Activated naive CD8-positive, alpha-beta T cell treated with anti-CD3 and anti-CD28 coated beads for 36 hours (primary cell): ENCODE measurements at places on chromosomes 5 and 9. TPM values are rescaled to one million over a fixed set of nuclear protein-coding genes. Genes with fewer than 3 reads are reported as not detected.

ZNF879 gene
- 2.2 TPM for total RNA-seq

HSD17B3 gene
- total RNA-seq, result not detected

ZBED3 gene
- total RNA-seq, result 8.0 TPM

CCDC192 gene
- not detected for total RNA-seq

PCDHB4 gene
- total RNA-seq, result not detected

C9orf43 gene
- total RNA-seq, result 1.0 TPM

SV2C gene
- not detected for total RNA-seq

RNF145 gene
- 88.5 TPM for total RNA-seq

FIBCD1 gene
- not detected for total RNA-seq

ACTBL2 gene
- total RNA-seq, result not detected

PCDHGB2 gene
- total RNA-seq, result not detected

DNA sequence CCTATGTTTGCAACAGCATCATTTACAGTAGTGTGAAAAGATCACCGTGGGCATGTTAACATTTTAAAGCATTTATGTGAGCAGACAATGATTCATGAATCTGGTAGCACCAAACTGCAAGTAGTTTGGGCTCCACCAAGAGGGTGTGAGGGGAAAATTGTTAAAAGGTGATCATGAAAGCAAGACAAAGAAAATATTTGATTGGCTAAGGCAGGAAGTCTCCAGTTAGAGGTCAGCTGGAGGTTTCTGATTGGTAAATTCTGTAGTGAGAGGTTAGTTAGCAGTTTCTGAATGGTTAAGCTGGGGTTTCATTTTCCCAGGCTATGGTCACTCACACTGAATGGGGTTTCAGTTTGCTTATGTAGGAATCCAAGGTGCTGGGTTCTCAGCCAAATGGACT lies 13.5 kb upstream of the DRD1 start:
- peaks cover 12% of the 10 kb centered on the region for H3K4me1 ChIP-seq
- H3K27ac ChIP-seq, result no peak overlapping the region
- no peak for DNase-seq
- no peaks in the 10 kb centered on the region for H3K36me3 ChIP-seq
- H3K4me3 ChIP-seq, result no peak overlapping the region

DNA sequence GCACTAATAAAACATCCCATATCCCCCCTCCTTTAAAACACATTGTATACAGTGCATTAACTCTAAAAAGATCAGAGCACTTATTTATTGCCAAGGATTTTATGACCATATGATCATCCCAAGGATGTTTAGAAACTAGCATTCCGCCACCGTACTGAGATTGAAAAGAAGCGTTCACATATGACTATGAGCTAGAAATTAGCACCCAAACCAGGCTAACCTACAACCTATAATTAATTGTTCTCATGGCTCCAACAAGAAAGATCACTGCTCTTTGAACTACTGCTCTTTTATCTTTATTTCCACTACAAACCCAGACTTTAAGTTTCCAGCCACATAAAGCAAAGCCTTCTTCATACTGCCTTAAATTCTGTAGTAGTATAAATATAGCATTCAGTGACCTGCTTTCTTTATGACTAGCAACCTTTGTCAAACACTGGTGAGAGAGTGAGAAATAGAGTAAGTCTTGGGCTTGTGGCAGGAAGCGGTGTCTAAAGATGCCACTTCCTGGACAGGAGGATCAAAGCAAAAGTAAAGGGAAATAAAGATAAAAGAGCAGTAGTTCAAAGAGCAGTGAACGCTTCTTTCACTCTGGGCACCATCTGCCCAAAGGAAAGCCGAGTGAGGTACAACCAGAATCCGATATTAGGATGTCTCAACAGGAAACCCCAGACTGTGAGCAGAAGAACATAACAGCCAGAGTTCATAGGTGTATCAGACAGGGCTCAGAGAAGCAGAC lies 151.1 kb upstream of the ERCC6L2 start:
- DNase-seq, result peak; percentile 76
- peaks cover 25% of the 10 kb centered on the region for H3K36me3 ChIP-seq
- peak overlapping the region; percentile 4 for H3K4me3 ChIP-seq
- peaks cover 35% of the 10 kb centered on the region for H3K4me1 ChIP-seq
- peak overlapping the region; percentile 91 for H3K27ac ChIP-seq

DNA sequence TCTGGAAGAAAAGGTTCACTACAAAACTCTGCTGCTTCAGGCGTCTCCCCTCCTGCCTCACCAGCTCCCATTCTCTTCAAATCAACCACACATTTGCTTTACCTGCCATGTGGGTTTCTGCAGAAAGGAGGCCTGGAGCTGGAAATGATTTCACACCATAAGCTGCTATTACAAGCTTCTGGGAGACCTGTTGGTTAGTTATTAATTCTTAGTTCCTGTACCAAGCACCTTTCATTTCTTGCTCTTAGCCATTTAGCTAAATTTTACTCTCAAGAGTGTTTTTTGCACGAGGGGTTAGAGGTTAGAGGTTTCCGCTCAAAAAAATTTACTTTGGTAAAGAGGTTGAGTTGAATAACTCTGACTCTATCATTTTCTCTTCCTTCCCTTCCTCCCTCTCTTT lies 70.3 kb downstream of the MAP1B start:
- no peaks in the 10 kb centered on the region for H3K36me3 ChIP-seq
- H3K4me1 ChIP-seq, result no peaks in the 10 kb centered on the region
- no peak overlapping the region for H3K4me3 ChIP-seq
- peaks cover 47% of the 10 kb centered on the region for H3K27me3 ChIP-seq
- H3K27ac ChIP-seq, result no peak overlapping the region

- H3K36me3 ChIP-seq, result no peaks in the 10 kb centered on the region
- H3K4me1 ChIP-seq, result no peaks in the 10 kb centered on the region
- H3K4me3 ChIP-seq, result no peak overlapping the region
- peaks cover 20% of the 10 kb centered on the region for H3K27me3 ChIP-seq
Observed at GRCh38 chr5:36507332-36507952, 99.0 kb upstream of the SLC1A3 start.

DNA sequence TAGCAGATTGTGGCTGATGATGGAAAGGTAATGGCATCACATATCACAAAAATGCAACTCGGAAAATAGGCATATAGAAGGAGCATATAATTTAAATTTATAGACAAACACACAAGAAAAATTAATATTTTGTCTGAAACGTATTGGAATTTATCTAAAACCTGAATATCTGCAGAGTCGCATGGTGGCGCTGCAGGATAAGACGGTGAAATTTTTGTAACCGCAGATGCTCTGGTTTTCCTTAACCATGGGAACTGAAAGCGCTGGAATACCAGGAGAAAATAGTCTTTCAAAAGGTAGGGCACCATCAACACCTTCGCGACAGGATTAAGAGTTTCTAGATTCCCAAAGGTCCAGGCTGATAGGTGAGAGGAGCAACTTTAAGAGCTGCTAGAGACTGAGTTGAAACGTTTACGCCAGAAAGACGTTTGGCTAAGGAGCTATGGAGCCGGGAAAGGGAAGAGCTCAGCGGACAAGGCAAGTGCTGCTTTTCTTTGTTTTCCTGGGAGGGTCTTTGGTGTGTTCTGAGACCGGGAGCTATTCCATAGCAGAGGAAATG lies 11.0 kb upstream of the PCDHB15 start:
- H3K27ac ChIP-seq, result no peak overlapping the region
- no peaks in the 10 kb centered on the region for H3K4me1 ChIP-seq
- peaks cover 43% of the 10 kb centered on the region for H3K27me3 ChIP-seq
- no peak for DNase-seq

- peaks cover 4% of the 10 kb centered on the region for H3K36me3 ChIP-seq
- H3K4me1 ChIP-seq, result peaks cover 9% of the 10 kb centered on the region
- peak overlapping the region; percentile 10 for H3K27ac ChIP-seq
- H3K4me3 ChIP-seq, result no peak overlapping the region
- no peaks in the 10 kb centered on the region for H3K27me3 ChIP-seq
Observed at GRCh38 chr5:76732405-76733048, 16.6 kb downstream of the F2R start.

DNA sequence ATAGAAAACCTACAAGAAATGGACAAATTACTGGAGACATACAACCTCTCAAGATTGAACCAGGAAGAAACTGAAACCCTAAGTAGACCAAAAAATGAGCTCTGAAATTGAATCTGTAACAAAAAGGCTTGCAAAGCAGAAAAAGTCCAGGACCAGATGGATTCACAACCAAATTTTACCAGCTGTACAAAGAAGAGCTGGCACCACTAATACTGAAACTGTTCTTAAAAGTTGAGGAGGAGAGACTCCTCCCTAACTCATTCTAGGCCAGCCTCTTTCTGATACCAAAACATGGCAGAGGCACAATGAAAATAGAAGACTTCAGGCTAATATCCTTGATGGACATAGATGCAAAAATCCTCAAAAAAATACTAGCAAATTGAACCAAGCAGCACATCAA lies 542.3 kb downstream of the CYLC2 start:
- no peaks in the 10 kb centered on the region for H3K4me1 ChIP-seq
- no peak for DNase-seq
- no peaks in the 10 kb centered on the region for H3K27me3 ChIP-seq
- H3K36me3 ChIP-seq, result no peaks in the 10 kb centered on the region

GRCh38 chr5:68306361-68307014 lies 90.9 kb downstream of the PIK3R1 start:
- H3K36me3 ChIP-seq, result peaks cover 8% of the 10 kb centered on the region
- H3K27ac ChIP-seq, result no peak overlapping the region
- H3K27me3 ChIP-seq, result no peaks in the 10 kb centered on the region

DNA sequence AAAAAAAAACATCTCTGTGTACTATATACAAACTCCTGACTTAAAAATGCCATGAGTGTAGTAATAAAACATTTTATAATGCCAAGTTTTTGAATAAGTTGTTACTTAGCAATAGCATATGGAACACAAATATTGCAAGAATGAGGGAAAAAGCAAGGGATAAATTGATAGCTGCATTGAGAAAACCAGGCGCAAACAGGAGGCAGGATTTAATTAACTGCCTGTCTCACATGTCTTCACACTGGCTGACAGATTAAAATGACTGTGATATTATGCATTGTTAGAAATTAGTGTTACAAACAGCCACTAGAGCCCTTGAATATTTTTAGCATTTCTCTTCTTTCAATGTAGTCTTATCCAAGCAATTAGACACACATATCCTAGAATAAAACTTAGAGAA lies 1817.5 kb upstream of the NUDT12 start:
- H3K4me1 ChIP-seq, result no peaks in the 10 kb centered on the region
- no peaks in the 10 kb centered on the region for H3K36me3 ChIP-seq
- DNase-seq, result no peak
- no peak overlapping the region for H3K27ac ChIP-seq

GRCh38 chr5:21159510-21160059 lies 1171.6 kb upstream of the CDH18 start:
- H3K36me3 ChIP-seq, result no peaks in the 10 kb centered on the region
- DNase-seq, result no peak
- H3K27me3 ChIP-seq, result no peaks in the 10 kb centered on the region
- H3K27ac ChIP-seq, result no peak overlapping the region

- H3K27me3 ChIP-seq, result no peaks in the 10 kb centered on the region
- no peak overlapping the region for H3K4me3 ChIP-seq
- no peak for DNase-seq
- peaks cover 3% of the 10 kb centered on the region for H3K4me1 ChIP-seq
- H3K36me3 ChIP-seq, result no peaks in the 10 kb centered on the region
- no peak overlapping the region for H3K27ac ChIP-seq
Observed at GRCh38 chr9:134374301-134375010, 48.2 kb downstream of the RXRA start.

GRCh38 chr5:109105631-109106267 lies 304.0 kb downstream of the PJA2 start:
- no peak overlapping the region for H3K4me3 ChIP-seq
- no peaks in the 10 kb centered on the region for H3K27me3 ChIP-seq
- H3K4me1 ChIP-seq, result no peaks in the 10 kb centered on the region
- DNase-seq, result no peak

- no peak for DNase-seq
- H3K36me3 ChIP-seq, result no peaks in the 10 kb centered on the region
- no peaks in the 10 kb centered on the region for H3K4me1 ChIP-seq
- no peaks in the 10 kb centered on the region for H3K27me3 ChIP-seq
- H3K4me3 ChIP-seq, result no peak overlapping the region
- H3K27ac ChIP-seq, result no peak overlapping the region
Observed at GRCh38 chr5:117954331-117954730, 1034.0 kb downstream of the DTWD2 start.

DNA sequence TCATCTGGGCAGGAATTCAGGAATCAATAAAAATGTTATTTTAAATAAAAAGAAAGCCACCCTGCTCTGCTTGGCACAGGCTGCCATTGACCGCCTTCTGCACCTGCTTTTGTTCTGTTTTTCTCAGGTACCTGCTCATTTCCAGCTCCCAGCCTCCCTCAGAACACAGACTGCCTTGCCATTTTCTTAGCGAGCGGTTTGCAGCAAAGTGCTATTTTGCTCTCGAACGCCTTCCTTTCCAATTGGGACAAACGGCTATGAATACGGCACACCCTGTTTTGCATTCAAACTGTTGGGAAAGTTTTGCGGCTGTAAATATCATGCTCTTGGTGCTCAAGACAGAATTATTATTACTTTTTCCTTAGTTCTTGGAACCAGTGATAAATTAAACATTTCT lies 25.1 kb upstream of the FCN1 start:
- peaks cover 6% of the 10 kb centered on the region for H3K27me3 ChIP-seq
- no peaks in the 10 kb centered on the region for H3K4me1 ChIP-seq
- no peak overlapping the region for H3K4me3 ChIP-seq
- H3K27ac ChIP-seq, result no peak overlapping the region
- H3K36me3 ChIP-seq, result no peaks in the 10 kb centered on the region

GRCh38 chr9:35935755-35936509 lies 22.0 kb downstream of the OR2S2 start:
- no peak for DNase-seq
- H3K27ac ChIP-seq, result no peak overlapping the region
- no peak overlapping the region for H3K4me3 ChIP-seq
- peaks cover 41% of the 10 kb centered on the region for H3K4me1 ChIP-seq

- no peak overlapping the region for H3K4me3 ChIP-seq
- no peak for DNase-seq
- no peak overlapping the region for H3K27ac ChIP-seq
- H3K27me3 ChIP-seq, result peaks cover 7% of the 10 kb centered on the region
Observed at GRCh38 chr9:922731-923130, 53.7 kb upstream of the DMRT3 start.

DNA sequence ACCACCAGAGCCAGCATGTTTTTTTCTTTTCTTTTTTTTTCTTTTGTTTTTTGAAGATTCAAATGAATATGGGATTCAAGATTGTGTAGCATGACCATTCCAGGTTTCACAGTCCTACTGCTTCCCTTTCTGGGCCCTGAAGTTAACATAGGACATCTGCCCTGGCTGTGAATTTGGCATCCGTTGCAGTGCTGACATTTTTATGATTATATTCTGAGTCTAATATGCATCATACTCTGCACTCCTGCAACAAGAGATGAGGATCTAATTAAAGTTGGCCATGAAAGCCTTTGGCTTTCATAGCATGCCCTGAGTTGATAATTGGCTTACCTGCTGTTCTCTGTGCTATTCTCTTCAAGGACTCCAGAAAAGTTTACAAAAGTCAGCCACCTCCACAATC lies 29.8 kb downstream of the C5orf22 start:
- H3K27ac ChIP-seq, result no peak overlapping the region
- no peak for DNase-seq
- peaks cover 14% of the 10 kb centered on the region for H3K36me3 ChIP-seq
- peaks cover 11% of the 10 kb centered on the region for H3K27me3 ChIP-seq

DNA sequence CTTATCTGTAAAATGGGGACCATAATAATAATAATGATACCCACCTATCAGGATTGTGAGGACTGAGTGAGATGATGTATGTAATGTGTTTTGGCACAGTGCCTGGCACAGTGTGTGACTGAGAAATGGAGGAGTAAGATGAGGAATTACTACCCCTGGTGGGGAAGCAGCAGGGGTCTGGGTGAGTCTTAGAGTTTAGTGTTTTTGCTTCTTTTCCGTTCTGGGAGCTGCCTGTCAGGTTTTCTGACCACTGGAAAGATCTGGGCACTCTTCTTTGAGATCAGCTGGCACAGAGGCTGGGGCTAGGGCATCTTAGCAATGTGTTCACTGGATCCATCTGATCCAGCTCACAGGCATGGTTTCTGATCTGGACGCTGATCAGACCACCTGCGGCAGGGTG lies 8.5 kb downstream of the LCP2 start:
- H3K4me3 ChIP-seq, result peak overlapping the region; percentile 75
- peaks cover 95% of the 10 kb centered on the region for H3K4me1 ChIP-seq
- peak overlapping the region; percentile 99 for H3K27ac ChIP-seq
- no peaks in the 10 kb centered on the region for H3K27me3 ChIP-seq
- peaks cover 97% of the 10 kb centered on the region for H3K36me3 ChIP-seq
